NCI-H1105 (cell line): ENCODE measurements at places on chromosomes 3 and 15.

GRCh38 chr15:98151096-98151495 lies 190.6 kb downstream of the ARRDC4 start:
- DNase-seq: no peak

DNA sequence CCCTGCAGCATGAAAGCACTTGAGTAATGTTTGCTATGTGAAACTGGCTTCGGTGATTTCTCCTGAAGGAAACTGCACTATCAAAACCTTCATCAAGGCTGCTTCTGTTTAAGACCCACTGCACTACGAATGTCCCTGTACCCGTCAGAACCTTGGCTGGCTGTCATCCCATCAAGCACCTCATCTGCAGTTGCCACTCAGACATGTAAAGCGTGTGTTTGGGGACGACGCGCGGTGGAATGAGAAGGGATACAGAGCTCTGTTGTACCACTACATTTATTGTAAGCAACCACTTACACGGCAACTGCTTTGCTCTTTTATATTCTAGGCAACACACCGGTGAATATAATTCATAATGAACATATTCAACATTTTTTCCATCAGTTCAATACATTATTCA lies 147.6 kb downstream of the TIGIT start:
- DNase-seq: no peak

DNA sequence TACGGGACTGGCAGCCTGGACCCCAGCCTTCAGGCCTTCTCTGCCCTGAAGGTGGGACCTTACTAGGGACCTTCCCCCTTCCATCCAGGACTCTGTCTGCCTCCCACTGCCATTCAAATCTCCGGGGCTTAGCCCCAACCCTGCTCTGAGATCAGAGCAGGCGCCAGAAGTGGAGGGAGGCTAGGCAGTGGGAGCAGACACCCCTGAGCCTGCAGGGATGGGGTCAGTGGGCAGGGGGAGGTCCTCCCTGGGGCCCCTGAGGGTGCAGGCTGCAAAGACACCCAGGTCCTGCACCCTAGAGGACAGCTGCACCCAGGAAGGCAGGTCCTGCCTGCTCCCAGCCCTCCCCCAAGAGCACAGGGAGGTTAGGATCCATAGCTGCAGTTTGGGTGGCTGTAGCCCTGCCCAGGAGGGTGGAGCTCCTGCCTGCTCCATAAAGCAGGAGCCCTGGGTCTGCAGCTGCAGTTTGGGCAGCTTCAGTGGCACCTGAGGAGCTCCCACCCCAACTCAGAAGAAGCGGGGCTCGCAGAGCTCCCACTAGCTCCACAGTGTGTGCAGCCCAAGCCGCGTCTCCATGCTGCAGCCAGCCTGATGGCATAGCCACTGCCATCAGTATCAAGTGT lies 8.1 kb upstream of the POC1A start:
- DNase-seq: no peak

- no peak for DNase-seq
Measured at GRCh38 chr3:127644641-127645370, 15.8 kb downstream of the PODXL2 start.

- no peak for DNase-seq
Measured at GRCh38 chr3:64824394-64824909, 136.7 kb upstream of the ADAMTS9 start.

DNA sequence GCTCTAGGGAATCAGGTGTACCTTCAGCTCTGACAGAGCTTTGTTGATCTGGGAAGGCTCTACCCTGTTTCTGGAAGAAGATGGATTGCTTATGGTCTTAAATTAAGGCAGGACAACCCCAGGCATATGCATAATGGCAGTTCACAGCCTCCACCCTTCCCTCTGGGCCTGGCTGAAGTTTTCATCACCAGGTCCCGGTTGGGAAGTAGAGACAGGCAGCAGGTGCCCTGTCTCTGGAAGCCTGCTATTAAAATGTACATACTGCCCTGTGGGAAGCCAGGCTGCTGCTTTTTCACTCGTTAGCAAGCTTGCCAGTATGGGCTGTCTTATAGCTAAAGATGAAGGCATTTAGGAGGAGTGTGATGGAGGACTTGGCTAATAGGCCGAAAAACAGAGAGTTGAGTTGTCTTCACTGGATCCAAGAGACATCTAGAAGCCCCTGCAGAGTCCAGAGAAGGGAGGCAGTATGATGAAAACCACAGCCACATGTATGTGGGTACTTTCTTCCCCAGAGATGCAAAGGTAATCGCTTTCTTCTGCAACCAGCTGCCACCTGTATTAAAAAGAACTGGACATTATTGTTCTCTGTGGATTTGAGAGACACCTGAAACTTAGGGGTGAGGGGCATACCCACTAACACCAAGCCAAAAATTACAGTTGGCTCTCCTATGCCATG lies 34.4 kb downstream of the ABHD2 start:
- no peak for DNase-seq

DNA sequence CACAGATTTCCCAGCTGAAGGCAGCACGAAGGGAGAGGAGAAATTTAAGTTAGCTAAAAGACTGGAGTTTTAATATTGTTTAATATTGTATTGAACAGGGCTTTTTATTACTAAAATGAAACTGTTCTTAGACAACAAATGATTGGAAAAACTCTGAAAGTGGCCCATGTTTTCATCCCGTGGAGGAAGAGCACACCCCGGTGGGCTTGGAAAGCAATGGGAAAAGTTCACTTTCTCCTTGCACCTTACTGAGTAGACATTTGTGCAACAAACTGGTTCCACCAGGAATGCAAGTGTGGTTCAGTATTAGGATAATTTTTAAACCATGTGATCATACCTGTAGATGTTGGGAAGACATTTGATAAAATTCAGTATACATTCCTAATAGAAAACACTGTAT lies 8.2 kb upstream of the ESYT3 start:
- DNase-seq: no peak

GRCh38 chr15:37792351-37792750 lies 142.1 kb upstream of the TMCO5A start:
- DNase-seq: no peak

GRCh38 chr3:112004187-112004586 lies 5.5 kb downstream of the TAGLN3 start:
- no peak for DNase-seq

- peak; percentile 89 for DNase-seq
Measured at GRCh38 chr3:154120961-154121700, at the start of gene ARHGEF26. Gene ARHGEF26 (plus strand): TSS chr3:154121390. CDS start chr3:154121993, 603 bp downstream.

DNA sequence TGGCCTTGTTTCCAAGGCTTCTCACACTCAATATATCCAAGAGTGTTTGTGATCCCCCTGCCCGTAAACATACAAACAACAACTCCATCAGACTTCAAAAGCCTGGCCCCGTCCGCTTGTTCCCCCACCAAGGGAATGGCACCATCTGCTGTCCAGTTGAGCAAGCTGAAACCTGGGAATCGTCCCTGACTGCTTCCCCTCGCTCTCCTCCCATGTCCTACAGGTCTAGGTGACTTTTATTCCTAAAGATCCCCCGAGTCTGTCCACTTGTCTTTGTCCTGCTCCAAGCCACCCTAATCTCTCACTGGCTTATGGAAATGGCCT lies 27.9 kb upstream of the FAM174B start:
- DNase-seq: peak; percentile 13

- no peak for DNase-seq
Measured at GRCh38 chr3:32571192-32571485, 481 bp upstream of the DYNC1LI1 start.

DNA sequence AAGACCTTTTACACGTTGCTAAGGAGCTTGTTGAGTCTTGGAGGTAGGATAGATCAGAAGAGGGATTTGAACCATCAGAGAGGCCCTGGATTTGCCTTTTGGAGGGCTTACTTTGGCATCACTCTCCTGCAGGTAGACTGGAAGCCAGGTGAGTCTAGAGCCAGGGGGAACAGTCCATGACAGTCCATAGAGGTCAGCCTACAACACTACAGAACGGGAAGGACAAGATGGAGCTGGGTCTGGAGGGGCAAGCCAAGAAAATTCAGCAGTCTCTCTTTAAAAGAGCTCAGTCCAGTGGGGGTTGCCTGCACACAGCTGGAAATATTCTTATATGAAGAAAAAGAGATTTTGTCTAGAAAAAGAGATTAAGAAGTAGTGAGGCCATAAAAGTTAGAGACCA lies 60.7 kb downstream of the HHLA2 start:
- no peak for DNase-seq

GRCh38 chr15:49301562-49301961 lies 121.5 kb upstream of the FGF7 start:
- no peak for DNase-seq

- peak; percentile 53 for DNase-seq
Measured at GRCh38 chr3:159266779-159267178, 464.9 kb downstream of the MFSD1 start.

- DNase-seq: no peak
Measured at GRCh38 chr15:87849181-87849580, 407.4 kb downstream of the NTRK3 start.

GRCh38 chr3:26560081-26560480 lies 62.5 kb upstream of the LRRC3B start:
- DNase-seq: no peak

GRCh38 chr15:39312984-39313383 lies 267.9 kb upstream of the THBS1 start:
- no peak for DNase-seq

DNA sequence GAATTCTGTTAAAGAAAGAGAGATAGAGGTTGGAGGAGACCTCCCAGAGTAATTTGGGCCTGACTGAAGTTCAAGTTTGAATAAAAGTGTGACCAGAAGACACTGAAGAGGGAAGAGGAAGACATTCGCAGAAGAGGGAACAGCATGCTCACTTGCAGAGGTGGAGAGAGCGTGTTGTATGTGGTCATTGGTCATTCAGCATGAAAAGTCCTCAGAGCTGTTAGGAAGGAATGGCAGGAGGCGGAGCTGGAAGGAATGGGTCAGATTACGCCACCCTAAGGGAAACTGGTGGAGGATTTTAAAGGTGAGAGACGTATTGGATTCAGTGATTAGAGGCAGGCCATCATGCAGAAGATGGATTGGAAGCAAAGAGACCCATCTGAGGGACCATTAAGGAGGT lies 41.6 kb downstream of the IQCH start:
- DNase-seq: no peak

GRCh38 chr3:70829092-70829491 lies 516.7 kb upstream of the MDFIC2 start:
- DNase-seq: no peak

- no peak for DNase-seq
Measured at GRCh38 chr3:95939235-95939809, 875.1 kb upstream of the EPHA6 start.

DNA sequence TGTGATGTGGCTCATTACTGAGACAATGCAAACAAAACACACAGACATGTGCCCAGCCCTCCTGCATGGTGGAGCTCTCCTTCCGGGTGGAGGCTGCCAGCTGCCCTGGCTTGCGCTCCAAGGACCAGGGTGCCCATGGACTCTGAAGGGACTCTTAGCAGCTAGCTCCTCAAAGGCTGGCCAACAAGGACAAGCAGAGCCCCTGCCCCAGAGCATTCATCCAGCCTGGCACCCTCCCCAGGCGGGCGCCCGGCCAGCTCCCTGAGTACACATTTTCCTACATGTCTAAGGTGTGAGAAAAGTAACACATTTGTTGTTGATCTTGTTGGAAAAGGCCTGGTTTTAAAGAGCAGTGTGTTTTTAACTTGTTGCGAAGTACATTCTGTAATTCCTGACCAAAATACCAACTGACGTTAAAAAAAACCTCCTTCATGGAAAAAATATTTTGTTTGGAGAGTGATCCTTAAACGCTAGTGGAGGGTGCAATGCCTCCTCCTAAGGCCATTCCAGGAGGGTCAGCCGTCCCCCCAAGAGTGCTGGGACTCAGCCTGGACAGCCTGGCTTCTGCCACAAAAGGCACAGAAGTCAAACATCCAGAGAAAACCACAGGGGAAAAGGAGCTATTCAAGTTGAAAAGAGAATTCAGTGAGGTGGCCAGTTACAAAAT lies 86.9 kb downstream of the KLF15 start:
- DNase-seq: peak; percentile 15

DNA sequence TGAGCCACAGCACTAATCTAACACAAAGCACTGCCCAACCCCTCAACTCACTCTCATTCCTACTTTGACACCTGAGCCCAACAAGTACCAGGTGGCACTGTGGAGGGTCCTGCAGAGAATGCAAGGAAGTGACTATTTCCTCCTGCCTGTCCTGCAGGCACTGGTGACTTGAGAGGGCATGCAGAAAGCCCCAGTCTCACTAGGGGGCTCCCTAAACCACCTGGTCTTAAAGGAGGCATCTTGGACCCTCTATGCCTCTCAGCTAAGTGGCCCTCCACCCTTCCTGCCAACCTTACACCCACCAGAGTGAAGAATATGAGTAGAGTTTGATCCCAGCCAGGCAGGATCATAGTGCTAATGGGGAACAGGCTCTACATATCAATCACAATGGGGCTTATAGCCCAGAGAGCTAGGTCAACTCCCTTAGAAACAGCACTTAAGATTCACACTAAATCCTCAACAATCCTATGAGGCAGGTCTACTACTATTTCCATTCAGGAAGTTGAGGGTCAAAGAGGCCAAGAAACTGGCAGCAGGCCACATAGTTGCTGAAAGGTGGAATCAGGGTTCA lies 15.2 kb downstream of the TRAIP start:
- DNase-seq: no peak

- no peak for DNase-seq
Measured at GRCh38 chr15:65333856-65334255, 29.4 kb downstream of the RNU5B-1 start.

- peak; percentile 15 for DNase-seq
Measured at GRCh38 chr3:129001101-129001805, at the start of gene EFCC1. Gene EFCC1 (plus strand): TSS chr3:129001304. CDS start chr3:129001629, 325 bp downstream.

DNA sequence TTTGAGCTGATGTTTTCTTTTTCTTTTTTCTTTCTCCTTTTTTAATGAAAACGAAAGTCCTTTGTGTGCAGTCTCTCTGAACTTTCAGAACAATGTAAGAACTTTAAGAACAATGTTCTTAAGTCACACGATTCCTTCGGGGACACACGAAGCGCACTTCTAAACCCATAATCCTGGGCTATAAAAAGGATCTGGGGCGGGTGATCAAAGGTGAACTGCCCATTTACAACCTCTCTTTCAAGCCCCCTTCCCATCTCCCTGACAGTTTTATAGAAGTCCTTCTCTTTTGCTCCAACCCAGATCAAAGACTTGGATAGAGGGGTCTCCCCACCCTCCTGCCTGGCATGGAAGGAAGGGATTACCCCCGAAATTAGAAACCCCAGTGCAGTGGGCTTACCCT lies 126.8 kb downstream of the BDH1 start:
- no peak for DNase-seq

- no peak for DNase-seq
Measured at GRCh38 chr3:154310840-154311239, 13.4 kb downstream of the DHX36 start.

DNA sequence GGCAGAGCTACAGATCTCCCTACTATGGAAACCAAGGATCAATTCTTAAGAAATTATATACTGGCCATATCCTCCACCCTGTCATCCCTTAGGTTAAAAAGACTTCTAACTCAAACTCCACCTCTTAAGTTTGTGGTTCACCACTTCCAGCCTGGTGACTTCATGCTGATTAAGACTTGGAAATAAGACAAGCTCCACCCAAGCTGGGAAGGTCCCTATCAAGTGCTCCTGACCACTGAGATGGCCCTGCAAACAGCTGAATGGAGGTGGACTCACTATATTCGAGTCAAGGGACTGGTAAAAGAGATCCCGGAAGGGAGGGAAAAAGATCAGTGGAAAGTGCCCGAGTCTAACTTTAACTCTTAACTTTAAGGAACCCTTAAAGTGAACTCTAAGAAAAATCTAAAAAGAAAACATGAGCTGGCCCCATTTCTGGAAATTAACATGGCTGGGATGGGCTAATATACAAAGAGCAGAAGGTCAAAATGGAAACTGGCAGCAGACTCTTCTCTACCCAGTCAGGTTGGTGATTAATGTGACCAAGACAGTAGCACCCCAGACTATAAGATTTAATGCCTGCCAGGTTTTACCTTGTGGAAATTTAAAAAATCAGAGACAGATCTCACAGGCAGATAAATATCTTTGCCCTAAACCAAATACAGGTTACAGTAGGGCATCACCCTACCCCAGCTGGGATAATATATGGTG lies 43.9 kb downstream of the PPCDC start:
- no peak for DNase-seq
